Activated B cell treated with CpG ODN at 0.5 μM for 24 hours (primary cell): ENCODE measurements at places on chromosomes 7 and 10.

DNA sequence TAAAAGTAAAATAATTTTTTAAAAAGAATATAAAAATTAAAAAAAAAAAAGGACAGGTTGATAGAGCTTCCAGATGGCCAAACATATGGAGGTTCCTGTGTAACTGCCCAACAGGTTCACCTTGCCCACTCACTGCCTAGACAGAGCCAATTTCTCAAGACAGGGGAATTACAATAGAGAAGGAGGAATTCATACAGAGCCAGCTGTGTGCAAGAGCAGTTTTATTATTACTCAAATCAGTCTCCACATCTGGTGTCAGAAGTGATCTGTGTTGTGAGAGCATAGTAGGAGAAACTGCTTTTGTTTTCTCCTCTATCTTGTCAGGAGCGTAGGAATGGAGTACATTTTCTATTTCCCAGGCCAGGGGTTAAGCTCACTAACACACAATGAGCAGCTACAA, 31.0 kb downstream of the C7orf33 start:
- no peak for DNase-seq

DNA sequence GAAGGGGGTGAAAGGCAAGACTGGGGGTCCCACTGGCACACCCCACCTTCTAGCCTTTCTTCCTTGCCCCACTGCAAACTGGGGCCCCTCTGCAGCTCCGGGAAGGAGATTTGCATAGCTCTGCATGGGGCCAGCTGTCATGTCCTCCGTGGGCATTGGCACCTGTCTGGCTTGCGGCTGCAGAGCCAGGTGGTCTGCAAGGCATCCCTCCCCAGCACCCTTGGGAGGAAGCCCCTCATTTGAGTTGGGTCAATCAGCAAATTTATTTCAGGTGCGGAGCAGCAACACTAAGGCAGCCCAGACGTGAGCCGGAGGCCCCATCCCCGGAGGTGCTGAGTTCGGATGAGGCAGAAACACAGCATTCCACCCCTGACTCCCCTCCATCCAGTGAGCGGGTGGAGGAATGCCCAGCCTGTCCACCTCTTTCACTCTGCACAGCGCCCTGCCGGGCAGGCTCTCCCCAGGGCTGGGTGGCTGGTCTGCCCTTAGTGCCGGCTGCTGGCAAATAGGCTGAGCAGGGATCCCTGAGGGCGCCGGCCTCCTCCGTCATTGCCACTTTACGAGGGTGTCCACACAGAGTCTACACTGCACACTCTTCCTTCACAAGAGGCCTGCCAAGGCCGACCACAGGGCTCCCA, 143.2 kb downstream of the TCERG1L start:
- DNase-seq = no peak

GRCh38 chr10:84542522-84543490, 214.4 kb downstream of the CCSER2 start:
- no peak for DNase-seq

DNA sequence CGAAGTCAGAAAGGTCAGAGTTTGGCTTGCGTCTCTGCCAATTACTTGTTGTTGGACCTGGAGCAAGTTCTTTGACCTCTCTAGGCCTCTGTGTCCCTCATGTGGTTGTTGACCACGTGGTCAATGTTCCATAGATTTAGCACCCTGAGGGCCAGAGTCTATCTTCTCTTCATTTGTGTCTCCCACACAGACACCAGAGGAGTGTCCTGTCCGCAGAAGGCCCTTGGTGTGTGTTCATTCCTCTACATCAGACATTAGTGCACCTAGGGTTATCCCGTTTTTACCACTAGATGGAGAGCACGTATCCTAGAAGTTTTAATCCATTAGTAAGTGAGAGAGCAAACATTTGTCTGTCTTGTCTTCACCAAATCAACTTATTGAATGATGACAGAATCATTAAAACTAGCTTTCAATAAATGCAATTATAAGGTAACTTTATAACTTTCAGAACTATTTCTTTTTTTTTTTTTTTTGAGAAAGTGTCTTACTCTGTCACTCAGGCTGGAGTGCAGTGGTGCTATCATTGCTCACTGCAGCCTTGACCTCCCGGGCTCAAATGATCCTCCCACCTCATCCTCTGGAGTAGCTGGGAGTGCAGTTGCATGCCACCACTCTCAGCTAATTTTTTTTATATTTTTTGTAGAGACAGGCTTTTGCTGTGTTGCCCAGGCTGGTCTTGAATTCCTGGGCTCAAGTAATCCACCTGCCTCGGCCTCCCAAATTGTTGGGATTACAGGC, 122.5 kb upstream of the ANKRD1 start:
- DNase-seq = no peak

GRCh38 chr7:34776748-34777358, 118.8 kb downstream of the NPSR1 start:
- DNase-seq = no peak
